ENCODE measurements at places on chromosomes 2 and 18.

DNA sequence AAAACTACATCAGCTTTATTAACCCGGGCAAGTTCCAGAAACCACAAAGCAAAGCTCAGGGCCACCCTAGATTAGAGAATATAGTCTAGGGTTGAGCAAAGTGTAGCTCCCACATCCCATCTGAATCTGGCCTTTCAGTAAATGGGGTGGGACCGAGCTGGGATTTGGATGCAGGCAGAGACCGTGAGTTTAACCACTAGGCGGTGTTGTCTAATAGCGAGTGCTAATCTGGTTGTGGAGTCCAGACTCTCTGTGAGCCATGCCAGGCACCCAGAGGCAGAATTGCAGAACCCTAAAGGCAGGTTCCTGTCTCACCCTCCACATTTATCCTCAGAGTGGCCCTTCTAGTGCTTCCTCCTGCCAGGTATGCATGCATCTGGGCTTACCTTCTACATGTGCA, 435.9 kb downstream of the TSN start:
- peak; percentile 32 for DNase-seq

DNA sequence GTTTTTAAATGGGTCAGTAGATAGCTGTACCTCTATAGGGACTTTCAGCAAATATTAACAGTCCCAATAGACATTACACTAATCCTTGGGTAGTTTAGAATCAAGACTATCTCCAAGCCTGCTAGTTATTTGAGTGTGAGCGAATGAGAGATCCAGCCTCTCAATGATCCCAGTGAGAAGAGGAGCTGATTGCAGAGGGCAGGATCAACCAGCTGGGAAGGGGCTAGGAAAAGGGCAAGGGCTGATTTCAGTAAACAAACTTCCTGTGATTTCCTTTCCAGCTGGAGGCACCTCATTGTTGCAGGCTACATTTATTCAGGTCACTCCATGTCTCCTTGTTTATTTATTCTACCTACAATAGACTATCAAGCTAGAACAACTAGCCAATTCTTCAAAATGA, 84.1 kb upstream of the CTNNA2 start:
- no peak for DNase-seq

DNA sequence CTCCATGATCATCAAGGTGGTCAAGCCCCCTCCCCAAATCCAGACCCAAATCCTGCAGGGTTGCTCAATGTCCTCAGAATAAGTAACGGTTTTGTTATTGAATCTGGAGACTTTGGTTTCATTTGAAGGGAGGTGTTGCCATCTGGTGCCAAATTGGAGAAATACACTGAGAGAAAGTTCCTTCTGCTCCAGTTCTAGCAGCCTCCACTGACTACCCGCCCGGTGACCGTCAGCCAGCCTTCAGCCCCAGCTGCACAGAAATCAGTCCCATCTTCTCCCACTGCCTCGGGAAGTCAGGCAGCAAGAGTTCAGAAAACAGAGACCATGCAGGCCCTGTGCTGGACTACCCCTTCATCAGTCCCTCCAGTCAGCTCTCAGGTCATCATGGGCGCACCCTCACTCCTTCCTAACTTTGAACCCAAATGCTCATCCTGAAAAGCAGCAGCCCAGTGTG, 38.7 kb downstream of the PKDCC start:
- DNase-seq = peak; percentile 55

GRCh38 chr2:169746240-169746639, 12.6 kb downstream of the KLHL23 start:
- DNase-seq = no peak

DNA sequence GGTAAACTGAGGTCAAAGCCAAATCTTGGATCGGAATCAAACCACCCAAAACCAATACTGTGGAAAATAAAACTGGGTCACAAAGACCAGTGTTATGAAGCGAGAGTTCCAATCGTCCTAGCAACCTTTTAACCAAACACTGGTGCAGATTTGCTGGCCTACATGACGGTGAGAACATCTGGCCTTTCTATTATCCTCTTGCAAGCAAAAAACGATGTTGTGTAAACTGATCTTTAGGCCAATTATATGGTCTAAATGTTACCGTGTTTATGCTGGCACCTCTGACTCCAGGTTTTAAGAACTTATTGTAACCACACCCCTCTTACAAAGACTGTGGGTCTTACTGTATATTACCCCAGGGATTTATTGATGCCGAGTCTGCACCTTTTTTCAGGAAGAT, 145.9 kb downstream of the GFPT1 start:
- DNase-seq = no peak

DNA sequence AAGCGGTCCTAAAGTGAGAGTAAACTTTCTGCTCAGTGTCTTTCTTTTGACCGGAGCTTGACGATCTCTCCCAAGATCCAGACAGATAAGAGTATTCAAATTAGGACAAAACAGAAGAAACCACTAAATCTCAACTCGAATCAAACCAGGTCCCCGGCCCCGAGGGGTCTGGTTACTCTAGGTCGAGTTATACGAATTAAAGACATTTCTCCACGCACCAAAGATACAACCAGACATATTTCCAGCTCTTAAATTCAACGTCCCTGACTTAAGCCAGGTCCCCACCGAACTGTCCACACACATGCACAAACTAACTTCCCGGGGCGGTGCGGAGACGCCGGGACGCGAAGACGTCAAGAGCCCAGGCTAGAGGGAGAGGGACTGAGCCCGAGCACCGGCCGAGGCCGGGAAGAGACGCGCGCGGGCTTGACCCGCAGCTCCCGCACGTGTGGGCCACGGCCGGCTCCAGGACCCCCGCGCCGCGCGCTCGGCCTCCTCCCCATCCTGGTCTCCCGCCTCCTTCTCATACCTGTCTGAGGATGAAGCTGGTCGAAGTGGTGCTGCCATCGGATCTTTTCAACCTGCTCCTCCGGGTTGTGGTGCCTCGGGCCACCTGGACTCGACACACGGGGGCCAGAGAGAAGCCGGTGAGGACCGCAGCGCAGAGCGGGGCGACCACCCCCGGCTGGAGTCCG, 896 bp downstream of the CACNB4 start:
- DNase-seq = peak; percentile 33

DNA sequence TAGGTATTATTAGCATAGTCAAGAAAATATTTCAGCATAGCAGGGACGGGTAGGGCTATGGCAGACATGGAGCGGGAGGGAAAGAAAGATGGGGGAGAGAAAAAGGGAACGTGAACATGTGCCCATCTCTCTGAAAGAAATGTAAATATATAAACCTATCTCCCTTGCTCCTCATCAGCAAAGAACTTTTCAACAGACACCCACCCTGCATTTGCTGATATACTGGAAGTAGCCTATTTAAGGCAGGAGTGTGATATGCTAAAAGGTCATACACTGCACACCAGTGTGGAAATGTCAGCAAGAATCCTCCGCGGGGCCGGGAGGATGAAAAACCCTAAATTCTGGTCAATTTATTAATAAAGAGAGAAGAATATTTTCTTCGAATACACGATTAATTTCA, 1.7 kb downstream of the MBOAT2 start:
- no peak for DNase-seq

GRCh38 chr2:40041422-40042382, 262.6 kb upstream of the THUMPD2 start:
- no peak for DNase-seq

- DNase-seq = no peak
Measured at GRCh38 chr18:2538844-2539243, 32.5 kb downstream of the METTL4 start.

DNA sequence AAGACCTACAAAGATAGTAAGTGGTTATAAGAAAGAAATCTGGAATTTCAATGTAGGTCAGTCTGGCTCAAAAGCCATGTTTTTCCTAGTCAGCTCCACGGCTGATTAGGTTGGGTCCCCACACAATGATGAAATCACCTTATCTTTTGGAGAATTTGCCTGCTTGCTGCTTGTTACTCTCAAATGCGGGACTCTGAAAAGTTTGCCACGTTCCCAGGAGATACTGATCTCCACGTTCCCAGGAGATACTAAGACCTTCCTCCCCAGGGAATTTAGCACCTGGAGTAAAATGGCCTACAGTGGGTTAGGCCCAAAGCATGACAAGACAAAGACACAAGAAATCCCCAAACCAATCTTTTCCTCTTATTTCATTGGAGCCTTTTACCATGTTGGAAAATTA, 449.6 kb downstream of the TNS1 start:
- DNase-seq = no peak

DNA sequence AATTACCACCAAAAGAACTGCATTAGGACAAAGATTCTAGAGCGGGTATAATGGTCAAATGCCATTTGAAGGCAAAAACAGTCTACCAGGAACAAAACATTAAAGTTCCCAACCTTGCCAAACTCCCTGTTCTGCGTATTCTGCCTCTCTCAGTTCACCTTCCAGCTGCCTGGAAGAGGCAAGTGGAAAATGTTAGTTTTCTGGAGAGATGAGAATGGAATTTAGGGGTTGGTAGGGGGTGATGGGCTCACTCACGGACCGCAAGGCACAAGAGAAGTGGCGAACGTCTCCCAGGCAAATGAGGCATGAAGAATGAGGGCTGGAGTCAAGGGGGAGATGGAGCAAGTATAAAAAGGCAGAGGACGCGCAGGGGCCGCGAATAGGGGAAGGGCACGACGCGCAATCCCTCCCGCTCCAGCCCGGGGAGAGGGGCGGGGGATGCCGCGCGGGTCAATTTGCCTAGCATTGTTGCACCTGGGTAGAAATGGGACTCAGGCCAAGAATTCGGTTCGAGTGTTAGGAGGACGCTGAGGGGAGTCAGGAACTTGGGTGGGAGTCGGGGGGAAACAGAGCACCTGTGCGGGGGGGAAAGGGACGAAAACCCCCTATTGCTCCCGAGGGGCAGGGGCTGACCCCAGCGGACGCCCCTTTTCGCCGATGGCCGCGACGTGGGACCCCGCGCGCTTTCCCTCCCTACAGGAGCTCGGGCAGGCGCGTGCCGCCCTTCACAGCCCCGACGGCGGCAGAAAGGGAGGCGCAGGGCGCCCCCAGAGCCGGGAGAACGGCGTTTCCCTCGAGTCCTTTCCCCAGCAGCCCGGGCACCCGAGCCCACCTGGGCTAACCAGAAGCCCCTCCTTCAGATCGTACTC, 573 bp downstream of the PAIP2B start:
- DNase-seq = no peak

GRCh38 chr2:65465857-65466256, 33.5 kb upstream of the SPRED2 start:
- DNase-seq = no peak

DNA sequence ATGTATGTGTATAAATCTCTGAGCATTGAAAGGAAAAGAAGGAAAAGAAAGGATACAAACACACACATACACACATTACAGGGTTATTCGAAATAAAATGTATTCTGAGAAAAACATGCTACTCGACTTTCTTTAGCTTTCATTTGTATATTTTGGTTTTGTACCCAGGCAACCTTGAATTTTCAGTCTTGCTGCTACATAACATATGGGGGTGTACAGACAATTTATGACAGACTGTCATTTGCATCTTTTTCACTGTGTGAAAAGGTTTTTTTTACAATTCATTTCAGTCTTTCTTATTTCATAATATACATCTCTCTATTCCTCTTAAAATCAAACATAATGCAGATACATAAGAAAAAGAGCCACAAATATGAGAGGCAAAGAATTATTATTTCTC, 1238.4 kb upstream of the NXPH2 start:
- no peak for DNase-seq

GRCh38 chr18:50610349-50610748, 50.5 kb downstream of the MAPK4 start:
- no peak for DNase-seq

DNA sequence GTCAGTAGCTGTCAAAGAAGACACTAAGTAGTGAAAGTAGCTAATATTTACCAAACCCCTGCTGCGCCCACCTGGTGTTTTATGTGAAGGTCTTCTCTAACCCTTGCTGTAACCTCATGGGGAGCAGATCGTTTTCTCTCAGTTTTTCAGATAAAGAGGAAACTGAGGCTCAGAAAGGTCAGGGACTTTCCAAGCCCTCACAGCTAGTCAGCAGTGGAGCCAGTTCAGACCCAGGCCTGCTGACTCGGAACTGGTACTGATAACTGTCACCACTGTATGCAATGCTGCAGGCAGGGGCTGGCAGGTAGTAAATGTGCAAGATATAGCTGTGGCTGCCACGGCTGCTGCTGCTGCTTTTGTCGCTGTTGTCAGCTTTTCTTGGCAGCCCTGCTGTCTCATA, 69.1 kb downstream of the LRRFIP1 start:
- no peak for DNase-seq

DNA sequence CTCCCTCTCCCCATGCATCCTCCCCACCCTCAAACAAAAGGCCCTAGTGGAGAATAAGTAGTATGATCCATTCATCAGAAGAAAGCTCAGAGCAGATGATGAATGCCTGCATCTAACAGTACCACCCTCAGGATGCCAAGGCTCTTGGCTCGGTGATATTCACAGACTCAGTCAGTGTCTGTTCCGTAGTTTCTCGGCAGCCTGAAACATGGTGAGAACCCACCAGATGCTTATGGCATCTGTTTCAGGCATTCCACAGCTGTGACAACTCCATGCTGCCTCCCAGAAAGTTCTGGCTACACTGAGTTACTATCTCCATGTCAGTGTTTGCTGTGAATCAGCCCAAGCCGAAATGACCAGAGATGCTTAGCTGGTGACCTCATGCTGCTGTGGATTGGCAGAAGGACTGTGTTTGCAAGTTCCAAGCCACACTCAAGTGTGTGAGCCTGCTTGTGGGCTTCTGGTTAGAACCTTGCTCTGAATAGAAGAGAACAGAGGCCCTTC, 83.9 kb downstream of the WDSUB1 start:
- no peak for DNase-seq

Measured in HuH-7.5 (cell line).